ENCODE measurements at places on chromosomes 4 and X.

- DNase-seq: no peak
Observed at GRCh38 chr4:63275491-63275890, 1133.8 kb downstream of the TECRL start.

- no peak for DNase-seq
Observed at GRCh38 chrX:48083706-48084105, 12.3 kb upstream of the ZNF630 start.

GRCh38 chr4:77742054-77742453 lies 77.1 kb downstream of the CNOT6L start:
- DNase-seq: no peak

DNA sequence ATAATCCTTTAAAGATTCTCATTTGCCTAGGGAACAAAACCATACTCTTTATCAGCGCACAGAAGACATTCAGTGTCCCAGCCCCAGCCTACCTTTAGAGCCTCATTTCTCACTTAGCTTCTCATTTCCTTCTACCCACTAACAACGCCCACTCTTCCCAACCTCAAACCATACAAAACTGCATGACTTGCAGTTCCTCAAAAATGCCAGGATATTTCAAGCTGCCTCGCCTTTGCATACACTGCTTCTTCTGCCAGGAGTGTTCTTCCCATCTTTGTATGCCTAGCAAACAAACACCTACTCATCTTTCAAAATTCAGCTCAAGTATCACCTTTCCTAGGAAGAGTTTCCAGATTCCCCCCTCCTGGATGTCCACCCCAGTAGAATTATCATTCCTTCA lies 129.9 kb upstream of the ADGRL3 start:
- DNase-seq: no peak

DNA sequence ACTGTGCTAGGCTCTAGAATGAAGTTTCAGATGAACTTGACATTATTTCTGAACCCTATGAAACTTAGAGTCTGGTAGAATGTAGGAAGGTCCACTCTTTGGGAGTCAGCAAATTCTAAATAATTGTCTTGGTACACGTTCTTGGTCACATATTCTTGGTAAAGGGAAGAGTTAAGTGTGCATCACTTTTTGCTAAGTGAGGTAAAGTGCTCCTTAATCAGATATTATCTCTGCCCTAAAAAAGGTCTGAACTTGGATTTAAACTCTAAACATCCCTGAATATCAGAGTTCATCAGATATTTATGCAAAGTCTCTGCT lies 7.2 kb downstream of the OCIAD2 start:
- no peak for DNase-seq

DNA sequence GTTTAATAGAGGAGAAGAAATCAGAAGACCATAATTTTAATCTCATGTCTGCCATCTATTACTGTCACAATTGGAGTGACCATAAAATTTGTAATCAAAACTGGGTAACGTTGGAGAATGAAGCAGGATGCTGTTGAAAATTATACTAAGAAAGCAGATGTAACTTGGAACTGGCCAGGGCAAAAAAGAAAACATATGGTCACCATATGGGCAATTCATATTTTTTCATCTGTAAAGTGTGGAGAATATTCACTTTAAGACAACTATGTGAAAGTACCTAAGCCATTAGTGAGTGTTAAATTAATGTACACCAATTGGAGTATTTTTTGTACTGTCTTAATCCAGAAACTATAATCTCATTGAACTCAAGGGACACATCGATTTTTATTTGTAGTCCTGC lies 1008.0 kb downstream of the GLUD2 start:
- DNase-seq: no peak
